Stimulated activated CD4-positive, alpha-beta T cell treated with anti-CD3 and anti-CD28 coated beads, Interleukin-4, amount 100 ng/mL, for 1 hour (primary cell): ENCODE measurements at places on chromosomes 2 and 18.
A peak's percentile ranks its signal among the peaks of the same experiment; 100 is the strongest.

DNA sequence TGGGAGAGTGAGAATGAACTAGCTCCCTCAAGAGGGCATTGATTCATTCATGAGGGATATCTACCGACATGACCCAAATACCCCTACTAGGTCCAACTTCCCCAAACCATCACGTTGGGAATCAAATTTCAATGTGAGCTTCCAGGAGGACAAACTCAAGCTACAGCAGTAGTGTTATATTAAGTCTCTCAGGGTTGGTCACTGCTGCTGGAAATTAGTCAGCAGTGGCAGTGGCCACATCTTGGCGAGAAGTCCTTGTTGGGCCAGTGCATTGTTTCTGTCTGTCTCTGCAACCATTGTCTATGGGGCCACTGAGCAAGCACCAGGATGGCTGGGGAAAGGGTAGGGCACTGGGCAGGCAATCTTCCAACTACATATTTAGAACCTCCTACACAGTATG lies 47.5 kb downstream of the THUMPD2 start:
- DNase-seq, result no peak

DNA sequence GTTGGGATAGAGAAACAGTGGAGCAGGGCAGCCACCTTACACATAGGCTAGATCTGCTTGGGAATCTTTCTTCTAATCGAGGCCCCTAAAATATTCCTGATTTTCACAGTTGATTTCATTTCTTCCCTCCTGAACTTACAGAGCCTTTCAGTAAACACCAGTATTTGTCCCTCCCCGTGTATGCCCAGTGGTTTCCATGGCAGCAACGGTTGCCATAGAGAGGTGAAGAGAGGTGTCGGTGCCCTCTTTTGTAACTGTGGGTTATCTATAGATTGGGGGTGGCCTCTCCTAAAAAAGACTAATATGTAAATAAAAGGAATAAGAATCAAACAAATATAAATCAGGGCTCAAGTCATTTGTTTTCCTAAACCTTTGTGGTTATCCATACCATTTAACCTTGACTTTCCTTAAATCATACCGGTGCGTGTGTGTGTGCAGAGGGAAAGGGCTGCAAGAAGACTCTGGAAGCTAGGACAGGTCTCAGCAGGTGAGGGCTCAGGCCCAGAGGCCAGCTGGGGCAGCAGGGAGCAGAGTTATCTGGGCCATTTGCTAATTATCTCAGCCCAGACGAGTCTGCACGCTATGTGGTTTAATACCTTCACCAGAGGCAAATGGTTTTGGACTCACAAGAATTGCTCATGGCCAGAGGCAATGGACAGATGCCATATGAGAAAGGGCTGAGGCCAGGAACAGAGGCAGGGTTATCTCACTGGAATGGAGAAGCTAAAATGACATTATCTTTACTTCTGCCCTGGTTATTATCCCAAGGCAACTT lies 35.5 kb downstream of the LIPG start:
- DNase-seq, result no peak

GRCh38 chr2:216107760-216108159 lies 1.4 kb upstream of the XRCC5 start:
- DNase-seq, result no peak

DNA sequence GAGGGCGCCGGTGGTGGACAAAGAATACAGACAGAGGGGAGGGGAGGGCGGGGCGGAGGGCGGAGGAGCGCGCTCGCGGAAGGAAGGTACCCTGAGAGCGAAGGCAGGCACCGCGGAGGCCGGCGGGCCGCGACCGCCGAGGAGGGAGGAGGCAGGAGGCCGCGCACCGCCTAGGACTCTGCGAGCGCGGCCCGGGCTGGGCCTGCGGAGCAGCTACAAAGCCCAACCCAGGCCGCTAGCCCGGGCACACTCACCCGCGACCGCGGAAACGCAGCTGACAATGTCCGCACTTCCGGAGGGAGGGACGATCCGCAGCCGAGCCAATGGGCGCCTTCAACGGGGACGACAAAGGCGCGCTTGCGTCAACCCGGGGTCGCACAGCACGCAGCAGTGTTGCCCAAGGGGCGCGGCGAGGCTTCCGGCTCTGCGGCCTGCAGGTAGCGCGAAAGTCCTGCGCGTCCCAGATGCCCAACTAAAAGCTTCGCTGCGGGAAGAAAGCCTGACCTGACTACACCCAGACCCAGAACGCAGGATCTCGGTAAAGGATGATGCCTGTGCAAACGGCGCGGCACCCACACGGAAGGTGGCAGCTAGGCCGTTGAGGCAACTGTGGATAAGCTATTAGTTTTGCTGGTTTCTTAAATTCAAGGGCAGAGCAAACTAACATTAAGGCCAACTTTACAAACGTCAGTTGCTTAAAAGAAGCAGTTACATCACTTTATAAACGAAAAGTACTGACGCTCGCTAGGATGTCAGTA lies at the start of gene C18orf32:
C18orf32 (minus strand) TSS at position 282 of the 758 bp plus-strand sequence. CDS start 3,486 bp downstream, outside the sequence.
- peak; percentile 94 for DNase-seq

GRCh38 chr2:190970873-190971506 lies 43.0 kb downstream of the STAT1 start:
- no peak for DNase-seq

GRCh38 chr2:68375582-68375981 lies 10.5 kb downstream of the PLEK start:
- DNase-seq, result no peak

DNA sequence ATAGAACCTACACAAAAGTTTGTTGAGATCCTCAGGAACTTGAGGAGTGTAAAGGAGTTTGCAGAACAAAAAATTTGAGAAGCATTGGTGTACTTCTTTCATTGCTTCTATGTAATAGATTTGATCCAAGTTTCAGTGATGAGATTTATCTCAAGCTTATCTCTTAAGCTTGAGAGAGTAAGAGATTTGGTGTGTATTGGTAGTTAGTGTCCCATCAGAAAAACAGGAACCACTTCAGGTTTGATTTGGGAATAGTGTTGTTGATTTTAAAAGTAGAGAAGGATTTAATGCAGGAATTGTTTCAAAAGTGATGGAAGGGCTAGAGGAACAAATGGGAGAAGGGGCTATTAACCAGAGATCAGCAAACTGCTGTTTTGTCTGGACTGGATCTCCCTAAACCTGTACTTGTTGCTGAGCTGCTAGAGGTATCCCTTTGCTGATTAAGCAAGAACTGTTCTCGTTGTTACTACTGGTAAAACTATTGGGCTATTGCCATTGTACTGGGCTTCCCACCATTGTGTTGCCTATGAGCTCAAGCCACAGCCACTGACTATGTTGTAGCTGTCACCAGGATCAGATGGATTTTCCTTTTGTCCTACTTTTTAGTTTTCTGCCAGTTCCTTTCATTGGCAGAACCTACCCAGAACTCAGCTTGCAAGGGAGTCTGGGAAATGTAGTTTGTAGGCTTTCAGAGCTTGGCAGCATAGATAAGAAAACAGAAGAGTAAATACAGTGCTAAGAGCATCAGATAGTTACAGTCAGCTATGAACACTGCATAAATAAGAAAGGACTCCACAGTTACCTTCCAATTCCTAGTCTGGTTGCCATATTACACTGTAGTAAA lies 39.3 kb downstream of the RAB10 start:
- DNase-seq, result no peak

GRCh38 chr2:25322312-25322711 lies 19.4 kb downstream of the DNMT3A start:
- DNase-seq, result no peak

DNA sequence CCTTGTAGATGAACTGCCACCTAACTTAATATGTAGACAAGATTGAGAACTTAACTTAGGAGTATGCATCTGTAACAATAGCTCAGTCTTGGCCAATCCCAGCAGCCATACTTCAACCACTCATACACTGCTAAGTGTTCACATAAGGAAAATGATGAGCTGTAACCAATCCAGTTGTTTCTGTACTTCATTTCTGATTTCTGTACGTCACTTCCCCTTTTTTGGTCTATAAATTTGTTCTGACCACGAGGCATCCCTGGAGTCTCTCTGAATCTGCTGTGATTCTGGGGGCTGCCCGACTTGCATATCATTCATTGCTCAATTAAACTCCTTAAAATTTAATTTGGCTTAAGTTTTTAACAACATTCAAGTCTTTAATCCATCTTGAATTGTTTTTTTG lies 6.4 kb downstream of the SH3YL1 start:
- DNase-seq, result no peak

GRCh38 chr2:3755277-3755676 lies 51.9 kb downstream of the DCDC2C start:
- DNase-seq, result no peak

GRCh38 chr18:46625069-46625468 lies 32.0 kb downstream of the LOXHD1 start:
- DNase-seq, result no peak

- no peak for DNase-seq
Measured at GRCh38 chr2:170660409-170660808, 54.7 kb upstream of the SP5 start.

DNA sequence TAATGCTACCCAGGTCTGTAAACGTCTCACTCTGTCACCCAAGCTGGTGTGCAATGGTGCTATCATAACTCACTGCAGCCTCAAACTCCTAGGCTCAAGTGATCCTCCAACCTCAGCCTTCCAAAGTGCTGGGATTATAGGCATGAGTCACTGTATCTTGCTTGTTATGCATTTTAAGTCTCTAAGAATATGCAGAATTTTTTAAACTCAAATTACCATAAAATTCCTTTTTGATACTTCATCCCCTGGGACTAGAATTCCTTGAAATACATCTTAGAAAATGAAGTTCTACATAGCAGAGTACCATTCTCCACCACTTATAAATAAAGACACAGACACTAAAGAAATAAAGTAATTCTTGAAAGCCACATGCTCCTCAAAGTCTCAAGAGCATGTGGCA lies 30.2 kb upstream of the LRATD1 start:
- no peak for DNase-seq

GRCh38 chr2:27208486-27209050 lies 3.3 kb upstream of the ATRAID start:
- DNase-seq, result no peak
